Gastrocnemius medialis (tissue), 4 donors: ENCODE measurements at places on chromosomes 2 and 18.

DNA sequence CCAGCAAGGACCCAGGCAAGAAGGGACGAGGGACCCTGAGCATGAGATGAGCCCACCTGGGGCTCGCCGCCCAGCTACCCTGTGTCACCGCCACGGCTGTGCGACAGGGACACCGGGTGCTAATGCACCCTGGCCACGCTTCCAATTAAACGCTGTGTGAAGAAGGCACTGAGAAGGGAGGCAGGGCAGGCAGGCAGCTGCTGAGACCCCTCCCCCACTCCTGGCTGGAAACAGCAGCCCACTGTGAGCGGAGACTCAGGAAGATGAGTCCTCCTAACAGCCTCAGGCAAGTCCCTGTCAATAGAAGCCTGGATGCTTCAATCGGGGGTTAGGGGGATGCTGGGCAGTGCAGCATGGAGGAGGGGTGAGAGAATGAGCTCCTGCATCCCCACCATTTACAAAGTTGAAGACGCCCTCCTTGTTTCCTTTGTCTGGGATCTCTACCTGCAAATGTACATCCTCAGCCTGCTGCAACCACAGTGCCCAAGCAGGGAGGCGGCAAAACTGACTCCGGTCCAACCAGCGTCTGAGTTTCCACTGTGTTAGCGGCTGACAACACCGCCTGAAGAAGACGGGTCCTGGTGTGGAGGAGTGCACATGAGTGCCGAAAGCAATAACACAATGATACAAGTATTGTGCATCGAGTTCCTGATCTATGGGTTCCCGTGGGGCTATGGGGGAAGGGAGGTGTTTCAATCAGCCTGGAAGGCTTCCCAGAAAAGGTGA, 12.8 kb downstream of the TMEM163 start:
- H3K4me1 ChIP-seq = no peaks in the 10 kb centered on the region
- H3K36me3 ChIP-seq = no peaks in the 10 kb centered on the region
- no peak overlapping the region for H3K4me3 ChIP-seq
- DNase-seq = no peak
- H3K27ac ChIP-seq = no peak overlapping the region

DNA sequence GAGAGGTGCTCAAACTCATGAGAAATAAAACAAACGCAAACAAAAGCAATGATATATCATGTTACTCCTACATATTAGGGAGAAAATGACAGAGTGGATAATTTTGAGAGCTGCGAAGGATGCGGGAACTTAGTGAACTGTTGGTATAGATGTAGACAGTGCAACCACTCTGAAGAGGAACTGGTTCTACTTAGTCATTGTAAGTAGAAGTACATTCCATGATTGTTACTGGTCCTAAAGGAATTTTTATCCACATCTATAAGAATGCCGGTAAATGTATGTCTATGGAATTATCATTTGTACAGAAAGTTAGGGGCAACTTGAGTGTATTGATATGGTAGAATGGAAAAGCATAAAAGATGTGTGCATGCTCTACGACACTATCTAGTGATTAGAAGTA, 1238.4 kb downstream of the LRP1B start:
- H3K4me3 ChIP-seq = no peak overlapping the region
- no peak overlapping the region for H3K27ac ChIP-seq
- DNase-seq = no peak
- no peaks in the 10 kb centered on the region for H3K4me1 ChIP-seq
- H3K27me3 ChIP-seq = no peaks in the 10 kb centered on the region

GRCh38 chr2:38603402-38604290, 918 bp upstream of the HNRNPLL start:
- peak overlapping the region; percentile 80 for H3K4me3 ChIP-seq
- H3K36me3 ChIP-seq = no peaks in the 10 kb centered on the region
- no peaks in the 10 kb centered on the region for H3K27me3 ChIP-seq
- H3K27ac ChIP-seq = peak overlapping the region; percentile 94
- peaks cover 35% of the 10 kb centered on the region for H3K4me1 ChIP-seq

DNA sequence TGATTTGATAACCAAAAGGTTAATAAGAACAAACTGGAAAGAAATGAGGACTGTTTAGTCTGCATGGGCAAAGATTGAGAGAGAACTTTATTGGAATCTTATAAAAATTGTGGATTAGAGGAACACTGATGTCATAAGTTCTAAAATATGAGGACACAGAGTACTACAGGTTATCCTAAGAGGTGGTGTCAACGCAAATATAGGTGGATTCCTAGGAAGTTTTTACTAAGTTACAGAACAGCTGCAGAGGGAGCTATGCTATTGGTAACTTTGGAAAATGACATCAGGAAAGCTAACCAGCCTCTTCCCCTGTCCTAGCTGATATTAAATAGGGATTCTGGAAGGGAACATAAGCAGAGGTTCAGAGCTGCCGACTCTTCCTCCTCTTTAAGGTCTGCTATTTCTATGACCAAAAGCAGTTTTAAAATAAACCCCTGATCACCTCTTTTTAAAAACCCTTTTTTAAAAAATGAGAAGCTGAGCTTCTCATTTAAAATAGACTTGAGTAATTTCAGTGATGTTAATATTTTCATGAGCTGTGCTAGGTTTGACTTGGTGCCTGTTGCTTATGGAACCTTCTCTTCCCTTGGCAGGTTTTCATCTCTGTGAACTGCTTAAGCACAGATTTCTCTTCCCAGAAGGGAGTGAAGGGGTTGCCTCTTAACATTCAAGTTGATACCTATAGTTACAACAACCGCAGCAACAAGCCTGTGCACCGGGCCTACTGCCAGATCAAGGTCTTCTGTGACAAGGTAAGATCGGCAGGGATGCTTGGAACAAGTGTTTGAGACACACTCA, 34.2 kb downstream of the GRHL1 start:
- DNase-seq = no peak
- H3K36me3 ChIP-seq = no peaks in the 10 kb centered on the region
- H3K4me3 ChIP-seq = no peak overlapping the region
- no peaks in the 10 kb centered on the region for H3K27me3 ChIP-seq
- peak overlapping the region; percentile 2 for H3K27ac ChIP-seq

- DNase-seq = no peak
- no peaks in the 10 kb centered on the region for H3K27me3 ChIP-seq
- no peaks in the 10 kb centered on the region for H3K36me3 ChIP-seq
- H3K4me1 ChIP-seq = peaks cover 13% of the 10 kb centered on the region
- H3K4me3 ChIP-seq = no peak overlapping the region
- no peak overlapping the region for H3K27ac ChIP-seq
Observed at GRCh38 chr2:98912221-98912851, 23.7 kb downstream of the CRACDL start.

- H3K27ac ChIP-seq = no peak overlapping the region
- peaks cover 49% of the 10 kb centered on the region for H3K4me1 ChIP-seq
- no peaks in the 10 kb centered on the region for H3K36me3 ChIP-seq
- H3K4me3 ChIP-seq = no peak overlapping the region
- no peak for DNase-seq
- H3K27me3 ChIP-seq = no peaks in the 10 kb centered on the region
Observed at GRCh38 chr2:161352719-161353118, 44.5 kb downstream of the PSMD14 start.

GRCh38 chr2:118580651-118581050, 266.8 kb downstream of the EN1 start:
- peaks cover 16% of the 10 kb centered on the region for H3K4me1 ChIP-seq
- no peak for DNase-seq
- no peak overlapping the region for H3K4me3 ChIP-seq
- no peaks in the 10 kb centered on the region for H3K27me3 ChIP-seq

- peak overlapping the region; percentile 78 for H3K4me3 ChIP-seq
- DNase-seq = no peak
- H3K36me3 ChIP-seq = no peaks in the 10 kb centered on the region
- peaks cover 27% of the 10 kb centered on the region for H3K4me1 ChIP-seq
- H3K27ac ChIP-seq = peak overlapping the region; percentile 70
Observed at GRCh38 chr2:158970241-158970751, 1.9 kb downstream of the TANC1 start.

- H3K27me3 ChIP-seq = no peaks in the 10 kb centered on the region
- H3K4me1 ChIP-seq = no peaks in the 10 kb centered on the region
- no peak overlapping the region for H3K4me3 ChIP-seq
- H3K36me3 ChIP-seq = no peaks in the 10 kb centered on the region
- DNase-seq = no peak
Observed at GRCh38 chr2:9714630-9715214, 83.9 kb upstream of the YWHAQ start.

GRCh38 chr18:57062844-57063243, 84.0 kb upstream of the BOD1L2 start:
- H3K4me3 ChIP-seq = no peak overlapping the region
- no peak for DNase-seq
- no peaks in the 10 kb centered on the region for H3K36me3 ChIP-seq
- no peak overlapping the region for H3K27ac ChIP-seq
- H3K27me3 ChIP-seq = no peaks in the 10 kb centered on the region

DNA sequence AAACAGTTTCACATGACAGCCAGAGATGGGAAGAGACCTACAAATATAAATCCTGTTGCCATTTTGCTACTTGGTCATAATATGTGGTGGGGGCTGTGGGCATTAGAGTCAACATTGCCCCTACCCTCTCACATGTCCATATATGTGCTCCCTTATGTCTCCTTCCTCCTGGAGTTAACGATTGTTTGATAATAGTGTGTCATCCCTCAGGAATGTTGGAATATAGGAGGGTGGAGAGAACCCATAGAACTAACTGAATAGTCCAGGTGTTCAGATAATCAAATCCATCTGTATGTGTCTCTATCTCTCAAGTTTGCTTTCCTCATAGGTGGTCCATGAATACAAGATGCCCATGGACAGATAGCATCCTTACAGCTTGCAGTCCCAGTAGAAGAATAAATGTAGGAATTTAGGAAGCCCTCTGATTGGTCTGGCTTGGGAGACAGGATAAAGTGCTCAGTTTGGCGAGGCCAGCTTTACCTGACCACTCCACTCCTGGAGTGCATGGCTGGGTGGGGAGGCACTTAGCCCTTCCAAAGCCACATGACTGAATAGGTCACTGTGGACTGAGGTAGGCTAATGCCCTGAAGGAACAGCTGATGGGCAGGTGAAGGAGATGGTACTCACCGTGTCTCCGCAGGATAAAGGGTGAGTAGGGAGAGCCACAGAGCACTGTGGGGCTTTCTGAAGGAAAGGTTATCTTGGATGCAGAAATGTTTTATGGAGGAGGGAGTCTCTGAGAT, 166.9 kb downstream of the CDCA7 start:
- DNase-seq = no peak
- no peaks in the 10 kb centered on the region for H3K27me3 ChIP-seq
- H3K4me3 ChIP-seq = no peak overlapping the region
- no peak overlapping the region for H3K27ac ChIP-seq

GRCh38 chr2:85692039-85692645, 2.0 kb upstream of the GNLY start:
- no peaks in the 10 kb centered on the region for H3K4me1 ChIP-seq
- no peak overlapping the region for H3K4me3 ChIP-seq
- DNase-seq = no peak
- H3K27ac ChIP-seq = no peak overlapping the region
- H3K27me3 ChIP-seq = no peaks in the 10 kb centered on the region

DNA sequence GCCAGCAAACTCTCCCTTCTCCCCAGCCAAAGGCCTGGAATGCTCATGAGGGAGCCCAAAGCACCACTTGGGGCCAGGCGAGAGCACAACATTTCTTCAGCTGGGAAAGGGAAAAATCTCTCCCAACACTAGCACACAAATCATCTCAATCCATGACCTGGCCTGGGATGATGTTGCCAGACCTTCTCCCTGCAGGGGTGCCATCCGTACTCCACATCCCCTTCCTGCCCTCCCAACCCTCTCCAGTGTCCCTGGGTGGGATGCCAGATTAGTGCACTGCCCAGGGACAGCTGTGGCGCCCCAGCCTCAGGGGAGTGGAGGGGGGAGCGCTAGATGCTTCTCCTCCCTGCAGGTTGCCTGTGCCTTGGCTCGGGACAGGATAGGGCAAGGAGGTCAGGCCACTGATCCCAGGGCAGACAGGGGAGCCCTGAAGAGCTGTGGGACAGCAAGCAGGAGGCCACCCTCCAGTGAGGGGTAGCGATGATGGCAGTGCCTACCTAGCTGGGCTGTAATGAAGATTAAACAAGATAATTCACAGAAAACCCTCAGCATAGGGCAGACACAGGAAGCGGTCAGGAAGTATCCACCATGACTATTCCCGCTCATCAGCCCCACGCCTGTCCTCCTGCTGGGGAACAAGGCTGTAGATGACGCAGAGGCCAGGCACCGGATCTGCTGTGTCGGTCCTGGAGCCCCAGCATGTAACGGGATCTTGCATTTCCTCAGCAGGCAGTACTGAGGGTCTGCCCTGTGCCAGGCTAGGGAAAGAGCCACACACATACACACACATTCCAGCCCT, 31.1 kb downstream of the SERTAD2 start:
- peaks cover 6% of the 10 kb centered on the region for H3K4me1 ChIP-seq
- no peaks in the 10 kb centered on the region for H3K36me3 ChIP-seq
- no peaks in the 10 kb centered on the region for H3K27me3 ChIP-seq
- DNase-seq = no peak
- no peak overlapping the region for H3K27ac ChIP-seq

DNA sequence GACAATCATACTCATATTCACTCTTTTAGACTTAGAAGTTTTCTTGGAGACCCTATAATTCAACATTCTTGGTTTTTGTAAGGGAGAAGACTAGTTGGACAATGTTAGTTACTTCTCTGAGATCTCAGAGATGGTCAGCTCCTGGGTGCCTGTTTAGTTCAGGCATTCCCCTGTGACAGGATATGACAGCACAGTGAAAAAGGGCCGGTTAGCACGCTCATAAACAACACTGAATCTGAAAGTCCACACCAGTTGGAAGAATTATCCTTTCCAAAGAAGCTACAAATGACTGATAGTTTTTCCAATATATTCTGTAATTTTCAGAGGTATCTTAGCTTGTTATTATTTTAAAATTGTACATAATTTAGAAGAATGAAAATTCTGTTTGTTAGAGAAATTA, 75.7 kb downstream of the ADAM23 start:
- H3K4me3 ChIP-seq = no peak overlapping the region
- no peaks in the 10 kb centered on the region for H3K36me3 ChIP-seq
- no peak for DNase-seq
- peaks cover 8% of the 10 kb centered on the region for H3K4me1 ChIP-seq

DNA sequence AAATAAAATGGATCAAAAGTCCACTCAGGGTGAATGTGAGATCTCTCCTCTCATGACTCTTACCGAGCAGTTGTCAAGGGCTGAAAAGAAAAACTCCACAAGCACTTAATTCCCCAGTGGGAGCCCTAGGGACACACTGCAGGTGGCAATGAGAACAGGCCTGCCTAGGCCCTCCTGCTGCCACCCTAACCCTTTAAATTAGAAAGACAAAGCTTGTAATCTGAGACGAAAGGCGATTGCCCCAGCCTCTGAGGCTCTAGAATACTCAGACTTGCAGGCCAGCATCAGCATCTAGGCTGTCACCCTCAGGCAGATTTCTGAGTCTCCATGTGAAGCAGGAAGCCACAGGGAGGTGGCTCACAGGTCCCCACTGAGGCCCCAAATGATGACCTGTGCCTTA, 457.0 kb upstream of the MYT1L start:
- H3K27ac ChIP-seq = no peak overlapping the region
- no peaks in the 10 kb centered on the region for H3K27me3 ChIP-seq
- no peak overlapping the region for H3K4me3 ChIP-seq
- DNase-seq = no peak
- no peaks in the 10 kb centered on the region for H3K4me1 ChIP-seq

- H3K27ac ChIP-seq = no peak overlapping the region
- no peaks in the 10 kb centered on the region for H3K36me3 ChIP-seq
- no peaks in the 10 kb centered on the region for H3K4me1 ChIP-seq
- no peak for DNase-seq
- no peak overlapping the region for H3K4me3 ChIP-seq
Observed at GRCh38 chr2:215425021-215425782, 10.7 kb downstream of the FN1 start.
